Activated naive CD8-positive, alpha-beta T cell treated with anti-CD3 and anti-CD28 coated beads for 36 hours (primary cell): ENCODE measurements at places on chromosomes 11 and 22. TPM values are rescaled to one million over a fixed set of nuclear protein-coding genes. Genes with fewer than 3 reads are reported as not detected.
A peak's percentile ranks its signal among the peaks of the same experiment; 100 is the strongest.

GRCh38 chr11:44033411-44033850 lies 14.3 kb upstream of the ACCSL start:
- DNase-seq = no peak
- H3K4me1 ChIP-seq = no peaks in the 10 kb centered on the region
- no peak overlapping the region for H3K27ac ChIP-seq
- H3K27me3 ChIP-seq = peaks cover 33% of the 10 kb centered on the region
- no peak overlapping the region for H3K4me3 ChIP-seq

DNA sequence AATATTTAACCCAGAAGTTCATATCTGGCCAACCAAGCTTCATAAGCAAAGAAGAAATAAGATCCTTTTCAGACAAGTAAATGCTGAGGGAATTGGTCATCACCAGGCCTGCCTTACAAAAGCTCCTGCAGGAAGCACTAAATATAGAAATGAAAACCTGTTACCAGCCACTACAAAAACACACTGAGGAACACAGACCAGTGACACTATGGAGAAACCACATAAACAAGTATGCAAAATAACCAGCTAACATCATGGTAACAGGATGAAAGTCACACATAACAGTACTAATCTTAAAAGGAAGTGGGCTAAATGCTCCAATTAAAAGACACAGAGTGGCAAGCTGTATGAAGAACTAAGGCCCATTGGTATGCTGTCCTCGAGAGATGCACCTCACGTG lies 311.4 kb downstream of the DYNC2H1 start:
- no peak for DNase-seq
- H3K27ac ChIP-seq = no peak overlapping the region
- peaks cover 2% of the 10 kb centered on the region for H3K36me3 ChIP-seq

DNA sequence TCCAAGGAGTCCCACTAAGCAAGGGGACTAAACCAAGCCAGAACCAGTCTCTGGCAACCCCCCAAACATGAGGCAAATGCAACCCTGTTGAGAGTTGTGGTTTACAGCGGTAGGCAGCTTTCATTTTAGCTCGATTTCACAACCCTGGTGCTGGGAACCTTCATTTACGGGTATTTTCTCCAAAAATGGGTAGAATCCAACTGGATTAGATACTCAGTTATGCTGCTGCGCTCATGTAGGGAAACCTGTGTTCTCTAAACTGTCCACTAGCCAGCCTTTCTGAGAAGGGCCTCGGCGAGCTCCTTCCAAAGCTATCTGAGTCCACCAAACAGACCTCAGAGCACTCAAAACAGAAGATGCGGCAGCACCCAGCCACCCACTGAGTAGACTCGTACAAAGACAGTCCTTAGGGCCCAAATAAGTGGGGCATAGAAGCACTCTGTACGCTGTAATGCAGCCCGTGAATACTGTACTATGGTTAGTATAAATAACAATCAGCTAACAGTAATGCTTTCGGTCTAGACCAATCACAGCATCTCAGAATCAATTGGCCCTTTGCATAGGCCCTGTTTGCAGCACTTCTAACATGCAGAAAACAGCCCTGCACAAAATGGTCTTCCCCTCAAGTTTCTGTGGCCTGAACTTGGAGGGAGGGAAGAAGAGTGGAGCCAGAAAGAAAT lies 104.7 kb downstream of the ETS1 start:
- peak; percentile 63 for DNase-seq
- H3K27ac ChIP-seq = peak overlapping the region; percentile 98
- H3K27me3 ChIP-seq = no peaks in the 10 kb centered on the region
- peaks cover 92% of the 10 kb centered on the region for H3K36me3 ChIP-seq
- peak overlapping the region; percentile 78 for H3K4me3 ChIP-seq

The ENDOD1 gene
- 21.5 TPM for total RNA-seq

The UBQLNL gene
- total RNA-seq = not detected
